Stimulated activated CD4-positive, alpha-beta T cell treated with anti-CD3 and anti-CD28 coated beads, Interleukin-1b, Interleukin-23, amount 100 ng/mL, for 4 hours (primary cell): ENCODE measurements at places on chromosomes 3 and 15.

DNA sequence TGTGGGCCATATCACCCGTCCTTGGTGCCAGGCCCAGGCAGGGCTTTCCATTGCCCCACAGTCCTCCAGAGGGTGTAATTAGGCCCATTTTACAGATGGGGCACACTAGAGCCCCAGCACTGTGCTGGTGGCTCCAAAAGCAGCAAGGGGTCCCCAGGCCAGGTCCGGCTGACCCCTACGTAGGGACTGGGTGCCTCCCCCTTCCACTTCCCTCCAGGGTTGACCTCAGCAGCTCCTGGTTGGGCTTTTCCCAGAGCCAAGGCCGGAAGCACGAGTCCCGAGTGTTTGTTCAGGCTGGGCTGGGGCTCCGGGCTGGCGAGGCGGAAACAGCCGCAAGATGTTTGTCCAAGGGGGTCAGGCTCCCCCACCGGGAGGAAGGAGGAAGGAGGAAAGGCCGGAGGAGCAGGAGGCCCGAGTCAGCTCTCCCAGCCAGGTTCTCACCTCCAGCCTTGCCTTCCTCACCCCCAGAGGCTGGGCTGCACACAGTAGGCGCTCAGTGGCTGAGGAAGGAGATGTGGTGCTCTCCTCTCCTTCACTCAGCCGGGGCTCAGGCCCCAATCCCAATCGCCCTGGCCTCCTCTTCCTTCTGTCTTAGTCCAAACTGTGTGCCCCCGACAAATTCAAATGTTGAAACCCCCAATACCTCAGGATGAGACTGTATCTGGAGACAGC is 17.1 kb upstream of the PLXND1 start:
- no peak for DNase-seq

DNA sequence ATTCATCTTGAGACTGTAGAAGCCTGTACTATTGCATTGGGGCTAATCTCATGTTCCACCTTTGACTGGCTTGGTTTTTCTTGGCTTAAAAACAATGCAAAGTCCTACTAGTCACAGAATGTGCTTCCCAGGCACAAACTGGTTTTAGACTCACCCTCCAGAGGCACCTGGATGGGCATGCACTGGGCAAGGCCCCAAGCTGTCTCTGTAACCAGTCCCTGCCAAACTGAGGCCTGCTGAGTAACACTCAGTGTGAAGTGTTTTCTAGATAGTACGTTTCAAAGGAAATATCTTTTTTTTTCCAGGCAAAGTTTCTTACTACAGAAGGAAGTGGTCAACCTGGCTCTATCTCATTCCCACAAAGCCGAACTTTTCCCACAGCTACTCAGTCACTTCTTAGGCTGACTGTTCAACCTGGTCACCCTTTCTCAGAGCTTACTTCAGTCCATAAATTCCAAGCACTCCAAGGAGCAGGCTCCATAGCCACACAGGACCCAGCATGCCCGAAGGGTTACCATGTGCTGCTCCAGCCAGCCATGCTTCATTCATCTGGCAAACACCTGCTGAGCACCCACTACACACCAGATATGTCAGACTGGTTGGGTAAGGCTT is 57.4 kb downstream of the NPTN start:
- DNase-seq, result no peak

DNA sequence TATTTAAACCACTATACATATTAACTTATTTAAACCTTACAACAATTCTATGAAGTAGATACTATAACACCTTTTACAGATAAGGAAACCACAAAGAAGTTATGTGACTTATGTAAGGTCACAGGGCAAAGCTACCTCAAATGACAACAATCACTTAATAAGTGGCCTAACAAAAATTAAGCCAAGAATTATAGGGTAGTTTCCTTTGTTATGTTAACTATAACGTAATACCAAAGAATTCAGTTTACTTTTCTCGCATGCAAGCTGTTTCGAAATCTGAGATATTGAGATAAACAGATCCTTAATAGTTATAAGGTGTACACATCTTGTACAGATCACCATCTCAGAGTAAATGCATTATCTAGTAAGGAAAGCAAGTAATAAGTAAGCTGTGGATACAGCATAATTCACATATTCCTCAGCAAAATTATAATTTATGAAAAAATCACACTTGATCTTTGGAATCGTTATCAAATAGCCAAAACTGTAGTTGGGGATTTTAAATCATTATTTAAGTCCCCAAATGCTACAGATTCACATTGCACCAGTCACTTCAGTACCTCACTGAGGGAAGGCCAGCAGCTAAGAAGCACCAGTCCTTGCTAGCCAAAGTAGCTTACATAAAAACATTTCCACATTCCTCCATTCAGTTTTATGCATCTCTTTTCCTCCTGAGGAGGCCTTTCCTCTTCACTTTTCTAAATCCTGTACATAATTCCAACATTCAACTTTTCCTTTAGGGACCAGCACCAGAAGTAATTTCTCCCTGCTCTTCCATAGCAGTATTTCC is 226.8 kb downstream of the TBC1D5 start:
- no peak for DNase-seq

- no peak for DNase-seq
Observed at GRCh38 chr15:56628893-56629532, 104.3 kb downstream of the ZNF280D start.

DNA sequence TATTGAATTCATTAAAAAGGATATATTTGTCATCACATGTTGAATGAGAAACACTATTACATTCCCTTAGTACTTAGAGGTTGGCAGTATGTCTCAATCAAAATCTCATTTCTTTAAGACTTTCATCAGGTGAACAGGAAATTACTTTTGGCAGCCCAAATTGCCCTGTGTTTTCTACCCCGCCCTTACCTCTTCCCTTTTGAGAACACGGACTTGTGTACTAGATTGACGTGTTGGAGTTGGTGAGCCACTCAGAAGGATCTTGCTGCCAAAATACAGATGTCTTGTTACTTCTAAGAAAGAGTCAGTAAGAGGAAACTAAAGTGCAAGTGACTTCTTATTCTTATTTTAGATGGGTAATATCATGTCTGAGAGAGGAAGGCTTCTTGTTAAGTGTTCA is 386.9 kb downstream of the FEZF2 start:
- DNase-seq, result no peak

GRCh38 chr3:44612678-44613077 is 12.2 kb upstream of the ZNF197 start:
- no peak for DNase-seq

DNA sequence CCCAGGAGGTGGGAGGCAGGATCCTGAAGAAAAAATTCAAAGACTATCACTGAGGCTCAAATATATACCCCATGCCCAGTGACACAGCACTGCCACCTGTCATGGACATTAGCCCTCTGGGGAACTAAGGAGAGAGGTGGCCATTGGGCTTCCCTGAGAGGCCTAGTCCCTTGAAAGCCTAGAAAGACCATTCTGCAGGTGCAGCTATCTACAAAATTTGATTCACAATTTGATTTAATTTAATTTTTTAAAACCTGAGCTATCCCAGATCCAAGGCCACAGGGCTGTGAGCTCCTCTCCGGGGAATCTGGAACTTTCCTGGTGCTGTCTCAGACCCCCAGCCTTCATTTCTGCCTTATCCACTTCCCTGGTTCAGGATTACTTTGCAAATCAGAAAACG is 16.9 kb upstream of the KLHL24 start:
- DNase-seq, result no peak

GRCh38 chr3:194130807-194131589 is 5.0 kb upstream of the HES1 start:
- DNase-seq, result no peak

DNA sequence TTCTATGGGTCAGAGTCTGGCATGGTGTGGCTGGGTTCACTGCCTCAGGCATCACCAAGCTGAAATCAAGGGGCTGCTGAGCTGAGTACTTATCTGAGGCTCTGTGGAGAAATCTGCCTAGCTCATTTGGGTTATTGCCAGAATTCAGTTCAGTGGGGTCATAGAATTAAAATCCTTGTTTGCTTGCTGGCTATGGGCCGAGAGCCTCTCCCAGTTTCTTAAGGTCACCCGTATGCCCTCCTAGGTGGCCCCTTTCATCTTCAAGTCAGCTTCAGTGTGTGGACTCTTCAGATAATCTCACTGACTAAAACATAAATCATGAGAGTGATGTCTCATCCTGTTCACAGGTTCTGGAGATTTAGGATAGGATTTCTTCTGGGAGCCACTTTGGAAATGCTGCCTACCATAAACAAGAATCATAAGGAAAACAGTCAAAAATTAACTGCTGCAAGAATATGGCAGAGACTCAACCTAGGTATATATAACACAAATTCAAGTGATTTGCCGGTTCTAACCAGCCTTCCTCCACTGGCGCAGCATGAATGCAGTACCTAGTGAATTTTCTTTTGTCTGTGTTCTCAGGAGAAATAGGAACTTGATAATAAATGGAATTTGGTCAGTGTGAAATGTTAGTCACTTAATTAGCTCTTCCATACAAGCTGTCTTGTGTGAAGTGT is 5.3 kb downstream of the CP start:
- DNase-seq, result no peak

DNA sequence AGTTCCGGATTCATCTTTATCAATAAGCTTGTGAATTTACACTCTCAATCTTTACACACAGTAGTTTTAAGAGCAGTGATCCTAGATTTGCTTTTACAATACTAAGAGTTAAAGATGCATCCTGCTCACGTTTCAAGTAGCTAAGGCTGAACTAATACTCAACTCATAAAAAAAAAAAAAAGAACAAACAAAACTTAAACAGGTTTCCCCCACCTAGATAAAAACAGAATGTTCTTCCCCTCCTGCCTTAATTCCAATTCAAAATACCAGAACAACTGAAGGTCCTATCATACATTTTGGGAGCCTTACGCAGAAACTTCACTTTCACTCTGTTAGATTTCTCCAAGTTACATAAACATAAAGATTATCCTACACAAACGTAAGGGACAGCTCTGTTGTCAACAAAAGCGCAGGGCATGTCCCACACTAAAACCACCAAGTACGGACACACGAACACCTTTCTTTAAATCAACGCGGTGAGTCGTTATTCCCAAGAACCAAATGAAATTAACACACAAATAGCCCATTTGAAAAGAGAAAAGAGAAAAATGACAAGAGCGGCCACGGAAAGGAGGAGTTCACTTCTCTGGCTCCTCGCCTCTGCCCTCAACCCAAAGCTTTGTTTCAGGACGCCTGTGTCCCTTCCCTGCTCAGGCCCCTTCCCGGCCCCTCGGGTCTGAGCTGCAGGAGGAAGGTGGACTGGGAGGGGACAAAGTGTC is 941 bp downstream of the CBLB start:
- no peak for DNase-seq

- DNase-seq, result no peak
Observed at GRCh38 chr15:57343498-57343897, 32.8 kb upstream of the CGNL1 start.

- no peak for DNase-seq
Observed at GRCh38 chr15:101359365-101359947, 64.4 kb upstream of the SNRPA1 start.

GRCh38 chr3:147297761-147298350 is 108.5 kb downstream of the ZIC4 start:
- no peak for DNase-seq

GRCh38 chr3:192082730-192083660 is 622.0 kb downstream of the PYDC2 start:
- DNase-seq, result no peak

DNA sequence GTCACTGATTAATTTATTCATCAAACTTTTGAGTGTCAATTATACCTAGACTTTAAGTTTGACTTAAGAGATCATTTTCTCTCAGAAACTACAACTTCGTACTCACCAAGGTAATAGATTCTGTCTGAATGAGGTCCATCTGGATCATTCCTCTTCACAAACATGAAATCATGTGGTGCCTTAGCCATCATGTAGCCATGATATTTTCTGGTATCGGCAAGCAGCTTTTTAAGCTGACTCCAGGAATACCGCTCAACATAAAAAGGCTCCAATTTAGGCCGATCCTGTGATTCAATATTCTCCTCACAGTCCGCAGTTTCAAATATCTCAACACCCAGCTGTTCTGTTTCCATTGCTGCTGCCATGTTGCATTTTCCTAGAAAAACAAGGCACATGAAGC is 5.3 kb downstream of the DPP8 start:
- no peak for DNase-seq

DNA sequence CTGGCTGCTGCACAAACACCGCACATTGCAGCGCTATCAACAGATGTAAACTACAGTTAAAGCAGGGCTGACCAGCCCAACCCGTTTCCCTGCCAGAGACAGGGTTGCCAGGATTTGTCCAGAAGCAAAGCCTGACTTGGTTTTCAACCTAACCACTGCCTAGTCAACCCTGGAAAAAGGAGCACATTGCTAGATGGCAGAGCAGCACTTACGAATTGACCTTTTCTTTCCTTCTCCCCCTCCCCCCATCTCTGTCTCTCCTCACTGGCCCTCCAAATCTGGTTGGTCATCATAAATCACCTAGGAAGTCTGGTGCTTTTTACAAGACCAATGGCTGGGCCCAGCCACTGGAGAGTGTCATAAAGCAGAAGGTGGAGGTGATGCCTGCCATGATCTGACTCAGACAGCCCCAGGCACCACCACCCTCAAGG is 51.3 kb downstream of the ABCC5 start:
- DNase-seq, result no peak

DNA sequence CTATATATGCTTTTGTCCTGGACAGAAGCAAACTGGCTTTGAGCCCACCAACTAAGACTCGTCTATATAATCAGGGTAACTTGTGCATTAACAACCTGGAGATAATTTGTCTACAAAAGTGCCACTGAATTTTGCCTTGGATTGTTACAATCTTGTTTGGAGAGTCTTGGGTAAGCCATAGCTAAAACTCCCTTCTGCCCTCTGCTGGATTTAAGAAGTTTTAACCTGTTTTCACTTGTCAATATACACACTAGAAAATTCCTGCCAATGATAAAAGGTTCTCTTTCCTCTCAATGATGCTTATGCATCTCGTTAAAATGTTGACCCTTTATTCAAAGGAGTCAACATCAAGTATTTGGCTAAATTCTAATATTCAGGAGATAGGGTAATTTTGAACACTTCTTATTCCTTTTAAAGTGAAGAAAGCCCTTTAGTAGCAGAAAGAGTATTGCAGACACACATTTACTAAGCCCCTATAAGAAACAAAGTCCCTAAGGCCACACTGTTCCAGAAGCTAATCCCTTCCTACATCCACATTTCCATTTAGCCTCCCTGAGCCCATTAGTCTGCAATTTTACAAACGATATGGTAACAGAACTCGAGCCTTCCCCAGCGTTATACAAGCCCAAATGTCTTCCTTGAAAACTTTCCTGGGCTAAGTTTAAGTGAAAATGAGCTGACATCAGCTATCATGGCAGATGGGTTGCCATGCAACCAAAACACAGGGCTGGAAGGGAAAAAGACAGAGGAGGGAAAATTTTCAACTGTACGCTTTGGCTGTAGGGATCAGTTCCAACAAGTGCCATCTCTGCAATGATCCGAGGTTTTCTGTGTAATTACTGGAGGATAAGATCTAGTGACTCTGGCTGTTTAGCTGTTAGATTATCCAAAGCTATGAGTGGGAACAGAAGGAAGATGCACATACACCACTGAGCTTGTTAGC is 75.9 kb upstream of the FGF12 start:
- DNase-seq, result no peak
